Thymus (tissue), 14 donors: ENCODE measurements at places on chromosomes 2 and 18. TPM values are rescaled to one million over a fixed set of nuclear protein-coding genes. Genes with fewer than 3 reads are reported as not detected.

IL1R2 gene
- 67.3 TPM for polyA plus RNA-seq

COL4A3 gene
- polyA plus RNA-seq: 2.5 TPM

TCF23 gene
- polyA plus RNA-seq: 0.05 TPM

GPR35 gene
- 21.8 TPM for polyA plus RNA-seq

TRIP12 gene
- polyA plus RNA-seq: 37.7 TPM

LAPTM4A gene
- polyA plus RNA-seq: 168 TPM

TP53I3 gene
- 31.3 TPM for polyA plus RNA-seq

DUSP2 gene
- polyA plus RNA-seq: 208 TPM

PAIP2B gene
- 2.2 TPM for polyA plus RNA-seq

WNT10A gene
- polyA plus RNA-seq: 1.5 TPM

CCDC148 gene
- polyA plus RNA-seq: 0.55 TPM

ANTXR1 gene
- polyA plus RNA-seq: 7.3 TPM

OBSL1 gene
- 34.2 TPM for polyA plus RNA-seq

NT5DC4 gene
- 0.25 TPM for polyA plus RNA-seq

IL36B gene
- 0.11 TPM for polyA plus RNA-seq

ECEL1 gene
- polyA plus RNA-seq: 1.7 TPM

PKDCC gene
- 25.1 TPM for polyA plus RNA-seq
